ENCODE measurements at places on chromosomes 3 and 15. TPM values are rescaled to one million over a fixed set of nuclear protein-coding genes. Genes with fewer than 3 reads are reported as not detected.
A peak's percentile ranks its signal among the peaks of the same experiment; 100 is the strongest.

The CASR gene
- total RNA-seq = 0.74 TPM

- DNase-seq = no peak
Measured at GRCh38 chr15:71259866-71260265, 144.6 kb downstream of the THSD4 start.

- no peak for DNase-seq
Measured at GRCh38 chr3:4738737-4739274, 240.4 kb upstream of the BHLHE40 start.

DNA sequence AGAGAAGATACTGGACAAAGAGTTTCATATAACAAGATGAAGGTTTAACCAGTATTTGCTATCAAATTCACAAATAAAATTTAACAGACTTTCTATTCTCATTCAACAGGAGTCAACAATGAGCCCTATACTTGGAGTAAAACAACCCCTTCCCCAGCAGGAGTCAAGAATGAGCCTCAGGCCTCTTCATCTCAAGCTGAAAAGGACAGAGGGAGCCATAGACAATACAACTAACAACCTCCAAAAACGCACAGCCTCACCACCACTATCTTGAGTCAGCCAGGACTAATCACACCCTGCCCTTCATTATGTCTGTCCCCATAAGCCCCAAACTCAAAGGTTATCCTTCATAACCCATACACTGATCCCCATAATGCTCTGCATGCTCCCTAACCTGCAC is 36.4 kb downstream of the ETFA start:
- DNase-seq = no peak

GRCh38 chr3:141391298-141391990 is 23.1 kb downstream of the ZBTB38 start:
- no peak for DNase-seq

The ZBTB38 gene
- total RNA-seq = 124 TPM

- no peak for DNase-seq
Measured at GRCh38 chr3:197465996-197466549, 89.7 kb downstream of the BDH1 start.

DNA sequence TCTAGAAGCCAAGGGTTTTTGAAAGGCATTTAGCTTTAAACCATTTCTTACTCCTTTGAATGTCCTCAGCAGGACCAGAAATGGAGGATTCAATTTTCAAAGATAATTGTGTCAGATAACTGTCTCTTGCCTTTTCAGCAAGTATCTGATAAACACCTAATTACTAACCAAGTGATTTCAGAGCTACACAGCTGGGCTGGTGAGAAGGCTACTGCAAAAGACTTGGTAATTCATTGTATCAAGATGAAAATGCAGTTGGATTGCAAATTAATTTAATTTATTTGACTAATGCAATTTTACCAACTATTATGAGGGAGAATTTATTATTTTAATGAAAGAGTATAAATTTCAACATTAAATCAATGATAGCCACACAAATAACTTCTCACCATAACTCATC is 165.4 kb downstream of the ROBO1 start:
- DNase-seq = no peak

The ARGFX gene
- total RNA-seq = not detected

The C3orf49 gene
- total RNA-seq = not detected

DNA sequence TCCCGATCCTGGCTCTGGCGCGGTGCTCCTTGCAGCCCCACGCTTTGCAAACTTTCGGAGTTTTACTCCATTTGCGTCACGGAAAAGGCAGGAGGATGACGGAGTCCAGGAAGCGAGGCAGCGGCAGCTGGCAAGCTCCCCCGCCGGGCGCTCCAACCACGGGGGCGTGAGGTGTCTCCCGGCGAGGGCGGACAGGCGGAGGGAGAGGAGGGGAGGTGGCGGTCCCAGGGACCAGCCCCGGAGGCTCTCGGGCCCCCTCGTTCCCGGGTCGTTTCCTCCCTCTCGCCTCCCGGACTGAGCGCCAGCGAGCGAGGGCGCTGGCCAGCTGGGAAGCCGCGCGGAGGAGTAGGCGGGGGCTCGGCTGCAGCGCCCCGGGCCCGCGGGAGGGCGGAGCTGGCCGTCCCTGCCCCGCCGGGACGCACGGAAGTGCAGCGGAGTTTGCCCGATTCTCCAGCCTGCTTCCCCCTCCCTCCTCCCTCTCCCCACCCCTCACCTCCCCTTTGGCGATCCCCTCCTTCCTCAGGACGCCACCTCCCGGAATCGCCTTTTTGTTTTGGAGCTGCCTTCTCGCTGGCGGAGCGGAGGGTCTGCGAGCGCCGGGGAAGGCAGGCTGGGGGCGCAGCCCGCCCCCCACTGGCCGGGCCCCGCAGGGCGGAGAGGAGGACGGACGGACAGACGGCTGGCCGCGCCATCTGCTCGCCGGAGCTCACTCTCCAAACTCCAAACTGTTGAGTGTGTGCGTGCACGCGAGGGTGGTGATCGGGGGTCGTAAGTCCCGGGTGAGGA is at the start of gene SNX33:
Gene SNX33 (plus strand): TSS at position 543 of the 786 bp plus-strand sequence. CDS start 1,191 bp downstream, outside the sequence.
- peak; percentile 50 for DNase-seq

DNA sequence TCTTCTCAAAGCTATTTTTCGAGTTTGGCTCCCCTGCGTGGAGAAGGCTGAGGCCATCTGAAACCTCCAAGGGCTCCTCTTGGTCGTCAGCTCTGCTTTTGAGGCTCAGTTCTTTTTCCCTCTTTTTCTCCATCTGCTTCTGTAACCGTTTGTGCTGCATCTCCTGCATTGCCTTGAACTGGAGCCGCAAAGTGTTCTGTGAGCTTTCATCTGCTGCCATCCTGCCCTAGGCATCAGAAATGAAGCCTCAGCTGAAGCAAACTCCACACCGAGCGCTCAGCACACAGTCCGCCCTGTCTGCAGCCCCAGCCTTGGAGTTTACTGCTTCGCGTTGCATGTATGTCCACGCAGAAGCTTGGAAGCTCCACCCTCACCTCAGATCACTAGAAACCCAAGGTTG is 14.9 kb downstream of the CCDC13 start:
- no peak for DNase-seq

DNA sequence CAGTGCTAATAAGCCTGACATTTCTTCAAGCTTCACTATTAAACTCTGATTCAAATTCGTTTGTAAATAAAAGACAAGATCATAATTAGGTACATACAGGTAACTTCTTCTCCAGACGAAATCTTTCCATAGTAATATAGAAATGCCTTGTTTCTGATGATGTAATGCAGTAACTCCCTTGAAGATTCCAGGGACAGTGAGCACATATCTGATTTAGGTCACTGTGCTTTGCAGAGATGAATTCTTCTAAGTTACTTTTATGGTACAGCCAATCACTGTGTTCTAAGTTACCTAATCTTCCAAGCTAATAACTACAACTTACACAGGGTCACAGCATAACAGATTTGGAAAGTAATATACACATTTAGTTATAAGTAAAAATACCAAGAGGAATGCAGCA is 27.6 kb downstream of the SLC4A7 start:
- no peak for DNase-seq

GRCh38 chr3:48338635-48339034 is 5.2 kb upstream of the SPINK8 start:
- DNase-seq = no peak

- no peak for DNase-seq
Measured at GRCh38 chr3:172911142-172911541, 160.6 kb downstream of the ECT2 start.

DNA sequence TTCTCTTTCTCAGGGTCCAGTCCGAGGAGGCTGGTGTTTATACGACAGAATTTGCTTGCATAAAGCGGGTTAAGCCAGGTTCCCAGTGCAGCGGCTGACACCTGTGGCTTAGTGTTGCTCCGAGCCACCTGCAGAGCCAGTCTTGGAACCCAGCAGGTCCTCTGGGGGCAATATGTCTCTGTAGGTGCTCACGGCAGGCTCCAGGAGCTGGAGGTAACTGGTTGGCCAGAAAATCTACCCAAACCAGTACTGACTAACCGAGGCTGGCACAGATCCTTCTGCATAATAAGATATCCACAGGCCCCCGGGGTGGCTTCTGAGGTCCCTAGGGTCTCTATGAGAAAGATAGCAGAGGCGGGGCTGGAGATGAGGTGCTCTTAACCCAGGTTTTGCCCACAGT is 3.2 kb downstream of the MGLL start:
- DNase-seq = no peak

The CYP1A2 gene
- not detected for total RNA-seq

- no peak for DNase-seq
Measured at GRCh38 chr3:174662653-174663052, 196.5 kb upstream of the NAALADL2 start.

- no peak for DNase-seq
Measured at GRCh38 chr3:197305854-197306253, 7.4 kb upstream of the DLG1 start.

DNA sequence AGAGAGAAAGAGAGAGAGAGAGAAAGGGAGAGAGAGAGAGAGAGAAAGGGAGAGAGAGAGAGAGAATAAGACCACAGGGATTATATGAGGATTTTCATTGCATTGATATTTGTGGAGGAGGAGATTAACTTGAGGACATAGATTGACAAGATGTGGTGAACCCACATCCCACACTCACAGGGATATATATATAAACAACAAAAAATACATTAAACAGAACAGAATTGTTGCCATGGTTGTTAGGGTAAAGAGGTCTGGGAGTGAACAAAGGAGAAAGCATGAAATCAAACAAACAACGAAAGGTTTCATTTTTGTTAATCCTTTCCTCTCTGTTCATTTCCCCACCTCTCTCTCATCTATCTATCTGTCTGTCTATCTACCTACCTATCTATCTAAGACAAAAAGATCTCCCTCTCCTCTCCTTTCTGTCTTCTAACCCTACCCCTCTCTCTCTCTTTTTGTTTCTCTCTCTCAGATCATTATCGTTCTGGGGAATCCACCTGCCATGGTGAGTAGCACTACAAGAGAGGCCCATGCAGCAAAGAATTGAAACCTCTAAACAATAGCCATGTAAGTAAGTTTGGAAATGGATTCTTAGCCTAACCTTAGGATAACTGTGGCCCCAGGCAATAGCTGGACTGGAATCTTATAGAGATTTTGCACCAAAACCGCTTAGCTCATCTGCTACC is 280.9 kb downstream of the RAP2B start:
- DNase-seq = no peak

DNA sequence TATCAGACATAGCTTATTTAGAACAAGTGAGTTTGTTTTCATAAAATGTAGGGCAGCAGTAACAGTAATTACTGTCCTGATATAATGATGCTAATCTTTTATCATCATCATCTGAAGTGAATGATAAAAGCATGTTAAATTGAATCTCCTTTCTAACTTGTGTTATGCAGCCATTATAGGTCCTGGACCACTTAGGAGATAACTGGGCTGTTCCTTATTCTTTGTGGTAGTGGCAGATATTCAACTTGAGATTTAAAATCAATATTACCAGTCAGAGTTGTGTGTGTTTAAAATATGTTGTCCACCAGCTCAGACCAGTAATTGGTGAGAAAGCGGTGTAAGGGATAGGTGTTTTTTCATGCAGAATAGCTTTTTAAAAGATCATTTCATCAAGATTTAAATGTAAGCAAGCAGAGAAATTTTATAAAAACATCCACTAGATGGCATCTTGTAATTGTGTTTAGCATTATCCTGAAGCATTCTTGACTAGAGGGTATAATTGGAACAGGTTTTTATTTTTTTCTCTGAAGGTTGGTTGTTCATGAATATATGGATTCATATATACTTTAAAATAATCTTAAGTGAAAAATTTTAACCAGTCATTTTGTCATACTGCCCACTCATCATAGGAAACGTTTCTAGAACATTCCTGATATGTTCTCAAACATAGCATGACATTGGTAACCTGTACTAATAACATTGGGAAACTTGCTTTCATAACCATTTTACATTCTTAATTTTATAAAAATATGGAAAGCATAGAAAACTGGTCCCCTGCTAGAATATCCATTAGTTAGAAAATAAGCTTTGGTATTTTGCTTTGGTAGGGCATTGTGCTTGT is 153.9 kb downstream of the BBX start:
- DNase-seq = no peak

The KCNMB2 gene
- 6.1 TPM for total RNA-seq

GRCh38 chr3:108673988-108674661 is 83.1 kb downstream of the RETNLB start:
- no peak for DNase-seq

GRCh38 chr3:193827040-193827669 is 234.1 kb downstream of the OPA1 start:
- no peak for DNase-seq

The STRC gene
- total RNA-seq = 0.05 TPM

DNA sequence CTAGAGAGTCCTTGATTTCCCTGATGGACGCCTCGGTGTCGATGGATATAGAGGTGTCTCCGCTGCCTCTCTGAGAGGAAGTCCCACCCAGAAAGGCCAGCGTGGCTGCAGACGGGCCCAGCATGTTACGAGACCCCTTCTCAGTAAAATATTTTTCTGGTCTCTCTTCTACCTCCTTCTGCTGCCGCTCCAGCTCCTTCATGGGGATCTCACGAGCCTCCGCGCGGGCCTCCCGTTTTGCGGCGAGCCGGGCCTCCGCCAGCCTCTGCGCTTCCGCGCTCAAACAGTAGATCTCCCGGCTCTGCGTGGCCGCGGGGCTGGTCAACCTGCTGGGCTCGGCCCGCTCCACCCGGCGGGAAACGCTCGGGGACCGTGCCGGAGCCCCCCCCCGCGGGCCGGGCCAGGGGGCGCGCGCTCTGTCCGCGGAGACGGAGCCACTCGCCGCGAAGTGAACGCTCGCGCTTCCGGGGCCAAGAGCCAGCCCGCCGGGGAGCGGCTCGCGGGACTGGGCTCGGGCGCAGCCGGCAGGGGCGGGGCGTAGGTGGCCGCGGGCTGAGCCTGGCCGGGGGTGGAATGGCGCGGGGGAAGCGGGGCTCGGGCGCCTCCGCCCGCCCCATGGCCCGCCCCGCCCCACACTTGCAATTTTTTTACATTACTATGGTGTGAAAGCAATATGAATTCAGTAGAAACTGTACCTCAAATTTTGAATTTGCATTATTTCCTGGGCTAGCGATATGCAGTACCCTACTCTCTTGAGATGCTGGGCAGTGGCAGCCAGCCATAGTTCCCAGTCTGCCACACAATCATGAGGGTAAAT is 10.2 kb upstream of the KCNMB3 start:
- DNase-seq = no peak

DNA sequence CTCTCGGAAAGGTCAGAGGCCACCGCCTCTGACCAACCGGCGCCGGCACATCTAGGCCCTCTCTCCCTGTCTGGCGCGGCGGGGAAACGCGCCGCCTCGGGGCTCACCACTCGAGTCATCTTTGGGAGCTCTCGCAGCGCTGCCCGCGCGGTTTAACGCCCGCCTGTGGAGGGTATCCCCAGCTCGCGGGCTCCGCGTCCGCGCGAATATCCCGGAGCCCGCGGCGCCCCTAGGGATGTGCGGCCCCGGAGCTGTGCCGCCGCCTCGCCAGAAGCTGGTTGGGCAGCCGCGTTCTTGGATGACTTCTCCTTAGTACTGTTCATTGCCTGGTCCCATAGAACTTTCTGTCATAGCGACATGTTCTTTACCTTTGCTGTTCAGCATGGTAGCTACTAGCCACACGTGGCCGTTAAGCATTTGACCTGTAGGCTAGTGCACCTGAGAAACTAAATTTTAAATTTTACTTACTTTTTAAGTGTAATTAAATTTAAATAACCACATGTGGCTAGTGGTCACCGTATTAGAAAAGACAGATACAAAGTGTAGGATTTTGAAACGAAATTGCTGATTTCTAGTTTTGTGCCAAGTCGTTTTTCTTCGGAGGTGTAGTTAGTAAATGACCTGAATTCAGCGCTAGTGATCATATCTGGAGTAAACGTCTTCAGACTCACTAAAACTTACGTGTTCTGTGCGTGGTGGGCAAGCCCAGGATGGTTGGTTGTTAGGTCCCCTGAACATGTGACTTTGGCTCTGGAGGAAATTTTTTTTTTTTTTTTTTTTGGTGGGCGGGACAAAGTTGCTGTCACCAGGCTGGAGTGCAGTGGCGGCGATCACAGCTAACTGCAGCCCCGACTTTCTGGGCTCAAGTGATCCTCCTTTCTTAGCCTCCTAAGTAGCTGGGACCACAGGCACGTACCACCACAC is 835 bp downstream of the ARIH2 start:
- DNase-seq = no peak

The CCDC39 gene
- not detected for total RNA-seq

Measured in urinary bladder (tissue), 4 donors.